Neural crest cell (in vitro differentiated cells): ENCODE measurements at places on chromosomes 2 and 18.

DNA sequence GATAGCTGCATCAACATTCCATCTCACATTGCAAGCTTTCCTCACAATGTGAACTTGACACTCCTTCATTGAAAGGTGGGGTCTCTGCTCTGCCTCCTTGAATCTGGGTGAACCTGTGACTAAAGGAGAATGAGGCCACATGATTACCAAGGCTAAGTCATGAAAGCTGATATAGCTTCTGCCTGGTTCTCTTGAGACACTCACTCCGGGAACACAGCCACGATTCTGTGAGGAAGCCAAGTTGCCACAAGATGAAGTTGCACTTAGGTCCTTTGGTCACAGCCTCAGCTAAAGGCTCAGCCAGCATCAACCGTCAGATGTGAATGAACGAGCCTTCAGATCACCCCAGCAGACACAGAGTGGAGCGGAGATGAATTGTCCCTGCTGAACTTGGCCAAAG lies 94.7 kb upstream of the FAM136A start:
- DNase-seq, result no peak

DNA sequence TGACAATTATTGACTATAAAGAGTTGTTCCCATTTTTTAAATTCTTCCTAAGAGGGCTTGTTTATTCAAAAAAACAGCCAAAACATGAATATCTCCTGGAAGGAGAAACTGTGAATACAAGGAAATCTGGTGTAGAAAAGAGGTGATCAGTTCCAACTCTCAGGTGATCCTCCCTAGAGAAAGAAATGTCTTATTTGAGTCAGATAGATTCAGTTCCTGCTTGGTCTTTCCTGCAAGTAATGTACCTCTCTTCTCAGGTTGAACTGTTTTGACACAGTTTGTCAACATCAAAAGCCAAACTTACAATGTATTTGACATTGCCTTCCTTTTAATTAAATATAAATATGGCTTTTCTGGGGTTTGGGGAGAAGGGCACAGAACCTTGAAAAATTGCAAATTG lies 567.4 kb downstream of the ARHGAP15 start:
- DNase-seq, result no peak

DNA sequence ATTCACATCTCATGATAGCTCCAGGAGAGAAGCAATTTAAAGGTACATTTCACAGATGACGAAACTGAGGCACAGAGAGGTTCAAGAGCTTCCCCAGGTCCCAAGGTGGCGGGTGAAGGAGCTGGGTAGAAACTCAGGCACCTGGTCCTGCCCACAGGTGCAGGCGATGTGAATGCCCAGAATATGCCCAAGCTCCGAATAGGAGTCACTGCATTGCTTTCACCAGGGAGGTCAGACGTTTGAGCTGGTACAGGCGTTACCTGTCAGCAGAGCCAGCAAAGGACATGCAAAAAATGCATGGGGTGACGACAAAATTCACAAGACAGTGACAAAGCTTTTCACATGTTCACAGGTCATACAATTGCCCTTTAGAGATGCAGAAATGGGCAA lies 247.9 kb downstream of the HDAC4 start:
- DNase-seq, result no peak

DNA sequence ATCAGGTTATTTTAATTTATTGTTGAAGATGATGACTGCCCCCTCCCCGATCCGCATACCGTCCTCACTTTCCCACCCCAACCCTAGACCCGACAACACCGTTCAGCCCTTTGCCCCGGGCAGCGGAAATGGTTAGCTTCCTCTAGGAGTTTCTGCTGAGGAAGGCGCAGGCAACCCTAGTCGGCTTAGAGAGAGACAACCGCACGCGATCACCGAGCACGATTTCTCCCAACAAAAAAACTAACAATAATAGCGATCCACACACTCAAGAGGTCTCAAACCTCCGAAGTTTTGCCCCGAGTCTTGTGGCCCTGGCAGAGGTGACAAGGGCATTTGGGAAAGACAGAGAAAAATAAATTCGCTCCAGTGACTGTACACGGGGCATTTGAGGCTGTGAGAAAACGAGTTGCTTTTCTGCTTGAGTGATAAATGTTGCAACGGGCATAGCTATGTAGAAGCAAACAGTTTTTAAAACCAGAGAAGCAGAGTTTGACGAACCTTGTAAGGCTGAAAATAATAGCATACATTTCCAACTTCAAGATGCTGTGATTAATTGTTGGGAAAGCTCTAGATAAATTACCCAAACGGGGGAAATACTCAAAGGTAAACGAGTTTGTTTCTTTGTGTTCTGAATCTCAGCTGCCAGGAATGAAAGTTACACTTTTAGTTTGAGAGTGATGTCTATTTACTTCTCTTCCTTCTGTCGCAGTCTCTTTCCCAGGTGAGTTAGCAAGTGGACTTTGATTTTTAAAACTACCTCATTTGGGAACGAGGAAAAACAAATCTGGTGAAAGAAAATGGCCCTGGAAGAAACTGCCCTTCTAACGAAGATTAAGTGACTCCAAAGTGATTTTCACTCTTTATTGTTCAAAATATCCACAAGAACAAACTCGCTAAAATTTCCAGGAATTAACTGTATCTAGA lies 11.0 kb upstream of the SIX3 start:
- no peak for DNase-seq

DNA sequence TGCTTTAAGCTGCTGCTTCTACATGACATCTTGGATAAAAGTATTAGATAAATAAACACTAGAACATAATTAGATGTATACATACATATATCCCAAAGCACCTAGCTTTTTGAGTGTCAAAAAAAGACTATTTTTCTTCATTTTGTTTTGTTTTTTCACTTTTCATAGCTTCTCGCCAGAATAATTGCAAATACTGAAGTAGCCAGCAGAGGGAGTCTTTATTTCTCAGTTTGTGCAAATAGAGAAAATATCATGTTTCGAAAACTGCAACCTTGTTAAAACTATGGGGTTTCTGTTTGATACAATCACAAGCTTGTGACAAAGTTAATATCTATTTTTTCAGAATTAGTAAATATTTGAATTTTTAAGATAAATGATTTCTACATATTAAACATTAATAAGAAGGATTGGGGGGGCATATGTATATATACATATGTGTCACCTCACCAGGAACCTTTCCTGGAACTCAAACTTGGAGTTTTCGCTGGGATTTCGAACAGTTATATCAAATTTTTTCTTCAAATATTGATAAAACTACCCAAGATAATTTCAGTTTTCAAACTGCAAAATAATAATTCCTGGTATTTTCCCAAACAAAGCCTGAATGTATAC lies 61.0 kb downstream of the GRB14 start:
- DNase-seq, result no peak
